ENCODE measurements at places on chromosomes 11 and 22. TPM values are rescaled to one million over a fixed set of nuclear protein-coding genes. Genes with fewer than 3 reads are reported as not detected.

HTR3B gene
- total RNA-seq = not detected

CCDC87 gene
- 0.48 TPM for total RNA-seq

OAF gene
- total RNA-seq = 35.2 TPM

MGAT3 gene
- total RNA-seq = under 0.01 TPM

SLC5A1 gene
- 1.7 TPM for total RNA-seq

ADAMTS15 gene
- total RNA-seq = 0.21 TPM

FAM227A gene
- 0.48 TPM for total RNA-seq

ESRRA gene
- total RNA-seq = 162 TPM

STIM1 gene
- 29.8 TPM for total RNA-seq

IL10RA gene
- not detected for total RNA-seq

IL18BP gene
- total RNA-seq = 0.24 TPM

All from tracheal epithelial cell (primary cell).